ENCODE measurements at places on chromosomes 5 and 9.
A peak's percentile ranks its signal among the peaks of the same experiment; 100 is the strongest.

- DNase-seq = no peak
Observed at GRCh38 chr9:35396560-35397215, 93.2 kb upstream of the RUSC2 start.

DNA sequence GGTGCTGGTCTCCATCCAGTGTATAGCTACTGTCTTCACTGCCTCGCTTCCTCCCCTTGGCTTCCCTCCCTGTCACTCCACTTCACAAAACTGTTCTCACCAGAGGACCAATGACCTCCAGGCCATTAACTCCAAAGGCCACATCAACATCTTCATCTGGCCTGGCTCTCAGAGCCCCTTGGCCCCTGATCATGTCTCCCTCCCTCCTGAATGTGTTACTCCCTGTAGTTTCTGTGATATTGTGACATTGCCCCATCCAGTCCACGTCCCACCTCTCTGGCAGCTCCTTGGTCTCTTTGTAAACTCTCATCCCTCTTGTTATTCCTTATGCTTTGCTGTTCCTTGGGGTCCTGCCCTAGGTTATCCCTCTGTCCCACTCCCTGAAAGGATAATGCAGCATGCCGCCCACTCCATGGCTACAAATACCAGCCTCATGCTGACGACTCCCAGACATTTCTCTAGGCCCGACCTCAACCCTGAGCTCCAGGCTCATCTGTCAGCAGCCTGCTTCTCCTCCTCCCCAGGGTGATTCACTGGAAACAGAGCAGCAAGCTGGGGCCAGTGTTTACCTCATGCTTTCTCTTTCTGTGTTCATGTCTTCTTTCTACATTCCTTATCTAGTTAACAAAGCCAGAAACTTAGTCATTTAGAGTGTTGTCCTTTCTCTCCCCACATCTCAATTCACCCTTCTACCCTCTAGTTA, 312.2 kb downstream of the SPOCK1 start:
- peak; percentile 57 for DNase-seq

- no peak for DNase-seq
Observed at GRCh38 chr5:167804512-167805220, 486.8 kb upstream of the WWC1 start.

DNA sequence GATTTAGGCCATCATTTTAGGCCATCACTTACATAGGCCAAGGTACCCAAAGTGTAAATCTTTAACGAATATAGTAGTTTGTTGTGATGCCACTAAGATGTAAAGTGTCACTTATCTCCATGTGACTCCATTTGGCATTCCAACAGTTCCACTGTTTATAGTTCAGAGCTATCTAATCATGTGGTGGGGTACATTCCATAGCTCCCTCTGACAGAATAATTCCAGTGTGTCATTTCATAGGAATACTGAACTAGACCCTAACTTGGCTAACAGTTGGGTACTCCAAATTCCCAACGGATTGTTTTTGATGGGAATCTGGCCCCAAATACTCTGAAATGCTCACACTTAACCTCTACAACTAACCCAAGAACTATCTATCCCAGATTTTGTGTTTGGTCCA, 76.7 kb upstream of the FST start:
- no peak for DNase-seq

- no peak for DNase-seq
Observed at GRCh38 chr5:117455236-117456233, 880.9 kb upstream of the SEMA6A start.

DNA sequence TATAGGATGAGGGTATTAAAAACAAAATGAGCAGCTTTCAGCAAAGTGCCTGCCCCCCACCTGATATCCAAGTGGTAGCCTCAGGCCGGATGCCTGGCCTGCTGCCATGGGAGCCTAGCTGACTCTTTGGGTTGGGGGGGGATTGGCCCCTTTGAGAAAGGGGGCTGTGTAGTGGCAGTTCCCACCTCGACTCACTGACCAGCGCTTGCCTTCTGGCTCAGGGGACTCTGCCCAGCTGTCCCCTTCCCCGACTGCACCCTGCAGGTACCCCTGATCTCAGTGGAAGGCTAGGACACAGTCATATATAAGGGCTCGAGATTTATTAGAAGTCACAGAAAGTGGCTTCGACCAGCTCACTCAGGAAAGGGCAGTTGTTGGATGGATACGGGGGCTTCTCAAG, 1.5 kb upstream of the NEUROG1 start:
- no peak for DNase-seq

DNA sequence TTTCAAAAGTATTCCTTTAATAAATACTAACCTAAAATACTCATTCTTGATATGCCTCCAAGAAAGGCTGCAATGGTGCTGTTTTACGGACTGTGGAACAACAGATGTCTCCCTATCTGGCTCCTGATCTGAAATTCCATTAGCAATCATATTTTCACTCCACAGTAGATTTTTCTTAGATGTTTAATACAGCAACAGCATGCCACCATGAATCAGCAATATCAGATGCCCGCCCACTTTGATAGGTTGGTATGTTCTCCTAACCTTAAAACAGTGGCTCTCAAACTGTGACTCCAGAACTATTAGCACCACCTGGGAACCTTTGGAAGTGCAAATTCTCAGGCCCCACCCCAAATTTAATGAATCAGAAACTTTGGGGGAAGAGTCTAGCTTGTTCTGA, 110.2 kb downstream of the MLLT3 start:
- DNase-seq = peak; percentile 56

All from fibroblast of skin of left biceps (primary cell).